ENCODE measurements at places on chromosomes 4 and X.

DNA sequence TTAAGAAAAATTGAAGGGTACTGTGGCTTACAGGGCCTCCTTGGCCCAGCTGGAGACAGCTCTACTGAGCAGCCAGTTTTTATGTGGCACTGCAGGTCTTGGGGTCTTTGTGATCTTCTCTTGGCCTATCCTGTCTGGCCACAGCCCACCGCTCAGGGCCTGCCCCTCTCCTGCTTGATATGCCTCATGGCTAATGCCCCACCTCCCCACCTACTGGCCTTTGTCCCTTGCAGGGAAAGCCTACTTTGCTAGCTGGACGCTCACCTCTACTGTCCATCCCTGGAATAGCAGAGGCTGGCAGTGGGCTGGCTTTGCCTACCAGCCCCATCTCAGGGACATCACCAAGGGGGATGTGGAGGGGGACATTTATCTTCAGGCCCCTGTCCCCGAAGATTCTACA lies 134.1 kb downstream of the PJA1 start:
- DNase-seq, result no peak

DNA sequence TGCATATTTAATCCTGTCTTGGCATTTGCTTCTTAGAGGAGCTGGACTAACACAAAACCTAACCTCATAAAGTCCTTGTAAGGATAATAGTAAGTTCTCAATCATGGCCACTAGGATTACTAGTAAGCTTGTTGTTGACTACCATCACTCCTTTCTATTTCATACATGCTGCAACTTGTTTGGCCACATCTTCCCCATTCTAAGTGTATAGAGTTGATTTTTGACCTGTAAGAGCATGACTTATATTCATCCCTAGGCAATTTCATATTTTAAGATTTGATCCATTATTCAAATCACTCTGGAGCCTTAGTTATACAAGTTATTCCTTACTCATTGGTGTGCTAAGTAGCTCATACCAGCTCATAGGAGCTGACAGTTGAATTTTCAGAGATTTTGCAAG lies 109.4 kb downstream of the EFHC2 start:
- no peak for DNase-seq

DNA sequence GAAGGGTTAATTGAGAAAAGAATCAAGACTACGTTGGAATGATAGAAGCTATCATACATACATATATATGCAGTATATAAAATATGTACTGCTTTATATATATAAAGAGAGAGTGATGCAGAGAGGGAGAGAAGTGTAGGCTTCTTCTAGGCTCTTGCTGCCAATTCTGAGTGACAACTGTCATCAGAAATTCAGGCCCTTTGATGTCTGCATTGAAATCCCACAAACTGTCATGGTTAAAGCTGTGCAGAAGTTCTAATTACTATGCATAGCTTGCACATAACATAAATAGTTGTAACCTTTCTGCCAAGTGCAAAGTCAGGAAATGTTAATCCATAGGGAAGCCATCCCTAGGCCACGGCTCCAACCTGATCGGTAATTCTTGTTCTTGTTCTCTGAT lies 251.0 kb downstream of the STIM2 start:
- DNase-seq, result no peak

- no peak for DNase-seq
These were observed 200.4 kb upstream of the GYPA start for GRCh38 chr4:144340931-144341330.

- DNase-seq, result no peak
These were observed 259.2 kb upstream of the FTHL17 start for GRCh38 chrX:31331015-31331414.

- peak; percentile 24 for DNase-seq
These were observed 2340.7 kb downstream of the PCDH7 start for GRCh38 chr4:33060674-33061542.

GRCh38 chr4:143421609-143422008 lies 84.9 kb downstream of the GAB1 start:
- no peak for DNase-seq

DNA sequence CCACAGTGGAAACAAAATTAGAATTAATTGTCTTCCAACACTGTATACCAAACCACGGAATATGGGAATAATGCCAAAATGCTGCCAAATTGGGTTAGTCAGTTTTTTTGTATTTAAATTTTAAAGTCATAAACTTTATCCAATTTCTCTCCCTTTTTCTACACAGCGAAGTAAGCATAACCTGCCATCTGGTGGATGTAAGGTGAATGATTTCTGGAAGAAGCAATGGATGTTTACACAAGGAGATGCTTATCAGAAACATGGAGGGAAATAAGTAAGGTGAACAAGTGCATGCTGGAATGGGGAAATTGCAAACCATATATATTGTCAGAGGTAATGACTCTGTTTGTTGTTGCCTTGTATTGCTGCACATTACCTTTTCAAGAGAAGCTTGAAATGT lies 691.9 kb downstream of the TECRL start:
- DNase-seq, result no peak

GRCh38 chr4:11209826-11210225 lies 218.9 kb downstream of the HS3ST1 start:
- no peak for DNase-seq

DNA sequence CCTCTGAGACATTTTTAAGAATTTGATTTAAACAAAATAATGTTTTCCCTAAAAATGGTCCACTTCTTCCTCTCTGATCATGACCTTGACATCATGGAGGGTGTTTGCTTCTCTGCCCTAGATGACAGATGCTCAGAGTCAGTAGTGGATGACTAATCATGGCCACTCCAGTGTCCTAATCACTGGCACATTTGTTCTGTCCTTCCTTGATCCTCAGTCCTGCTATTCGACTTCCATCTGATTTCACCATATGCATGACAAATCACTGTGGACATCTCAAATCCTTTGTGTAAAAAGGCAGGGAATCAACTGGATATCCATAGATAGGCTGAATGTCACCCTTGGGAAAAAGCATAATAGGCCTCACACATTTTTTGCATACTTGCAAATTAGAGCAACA lies 9.0 kb downstream of the CRMP1 start:
- no peak for DNase-seq

GRCh38 chrX:136112778-136113177 lies 34.6 kb upstream of the FHL1 start:
- no peak for DNase-seq

- DNase-seq, result no peak
These were observed 51.9 kb downstream of the HMGB2 start for GRCh38 chr4:173282256-173282562.

- no peak for DNase-seq
These were observed 36.3 kb downstream of the ING2 start for GRCh38 chr4:183541010-183541751.

DNA sequence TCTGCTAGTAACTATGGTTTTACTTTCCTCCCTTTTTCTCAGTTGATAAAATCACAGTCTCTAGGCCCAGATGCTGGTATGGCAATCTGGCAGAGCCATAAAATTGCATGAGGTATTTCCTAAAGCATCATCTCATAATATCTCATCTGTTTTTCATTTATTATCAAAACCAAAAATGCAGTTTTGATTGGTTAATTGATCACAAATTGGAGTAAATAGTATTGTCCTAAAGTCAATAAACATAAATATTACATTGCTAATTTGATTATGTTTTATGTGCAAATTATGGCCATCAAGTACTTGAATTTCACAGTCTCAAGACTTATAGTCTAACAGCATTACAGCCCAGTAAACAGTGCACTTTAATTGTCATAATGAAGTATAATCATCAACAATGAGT lies 2365.6 kb downstream of the ARAP2 start:
- no peak for DNase-seq

DNA sequence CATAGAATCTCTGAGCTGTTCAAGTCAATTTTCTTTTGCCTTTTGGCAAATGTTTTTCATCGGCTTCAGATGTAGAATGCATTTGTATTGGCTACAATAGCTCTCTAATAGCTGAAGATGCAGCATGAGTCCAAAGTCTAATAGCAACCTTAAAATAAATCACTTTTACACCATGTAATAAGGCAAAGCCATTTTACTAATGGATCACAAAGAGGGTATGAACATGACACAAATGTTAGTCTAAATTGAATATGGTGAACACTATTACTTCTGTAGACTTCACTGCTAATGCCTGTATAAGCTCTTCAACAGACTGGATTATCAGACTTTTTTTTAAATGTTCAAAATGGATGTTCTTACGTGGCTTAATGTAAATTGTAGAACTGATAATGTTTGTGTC lies 645.3 kb downstream of the TLL1 start:
- no peak for DNase-seq
